ENCODE measurements at places on chromosomes 2 and 18.

GRCh38 chr2:237588044-237588696 lies 2.4 kb downstream of the RAB17 start:
- DNase-seq = no peak

DNA sequence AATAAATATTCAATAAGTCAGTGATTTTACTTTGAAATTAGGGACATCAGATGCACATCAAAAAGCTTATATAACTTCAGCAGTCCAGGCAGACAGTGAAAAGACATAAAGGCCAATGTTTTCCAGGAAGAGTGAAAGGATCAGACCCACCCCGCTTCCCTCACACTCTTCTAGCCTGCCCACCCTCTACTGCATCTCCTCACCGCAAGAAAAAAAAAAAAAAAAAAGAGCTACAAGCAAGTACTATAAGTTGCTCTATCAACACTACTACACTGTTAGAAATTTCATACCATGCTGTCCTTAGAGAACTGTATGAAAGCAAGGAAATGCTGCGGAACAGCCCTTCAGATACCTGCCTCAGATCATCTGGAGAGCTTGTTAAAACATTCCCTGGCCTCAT lies 240.8 kb downstream of the ZEB2 start:
- DNase-seq = no peak

GRCh38 chr2:228665232-228665631 lies 483.7 kb upstream of the SPHKAP start:
- no peak for DNase-seq

GRCh38 chr2:107595749-107596148 lies 230.9 kb upstream of the RGPD4 start:
- no peak for DNase-seq

- no peak for DNase-seq
These were observed 122.6 kb upstream of the STK17B start for GRCh38 chr2:196293751-196294515.

DNA sequence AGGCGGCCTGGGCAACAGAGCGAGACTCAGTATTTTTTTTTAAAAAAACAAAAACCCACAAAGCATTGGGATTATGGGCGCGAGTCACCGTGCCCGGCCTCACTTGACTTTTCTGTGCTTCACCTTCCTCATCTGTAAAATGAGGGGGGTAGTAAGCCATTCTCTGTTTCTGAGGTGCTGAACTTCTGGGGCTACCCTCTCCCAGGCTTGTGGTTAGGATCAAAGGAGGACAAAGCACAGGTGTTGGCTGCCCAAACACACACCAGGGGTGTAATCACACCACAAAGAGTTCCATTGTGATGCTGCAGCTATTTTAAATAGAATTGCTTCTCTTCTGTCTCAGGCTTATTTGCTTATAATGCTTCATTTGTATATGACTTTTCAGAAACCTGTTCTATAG lies 35.8 kb upstream of the INHBB start:
- no peak for DNase-seq
